Urothelium cell line (cell line): ENCODE measurements at places on chromosomes 3 and 15.

DNA sequence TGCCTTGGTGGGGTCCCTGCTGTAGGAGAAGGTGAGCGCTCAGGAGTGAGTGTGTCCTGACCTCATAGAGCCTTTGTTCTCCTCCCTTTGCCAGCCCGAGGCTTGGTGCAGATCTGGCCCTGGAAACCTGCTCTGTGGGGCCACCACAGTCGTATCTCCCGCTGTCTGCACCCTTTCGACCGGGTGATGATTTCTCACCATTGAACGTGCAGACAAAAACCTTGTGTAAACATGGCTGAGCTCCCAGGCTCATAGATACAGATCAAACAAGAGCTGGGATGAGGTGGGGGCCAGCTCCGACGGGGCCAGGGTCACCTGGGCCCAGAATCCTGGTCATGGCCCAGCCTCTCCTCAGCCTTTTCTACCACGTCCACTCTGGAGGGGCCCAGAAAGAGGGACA lies 34.6 kb upstream of the ESYT3 start:
- DNase-seq: no peak

DNA sequence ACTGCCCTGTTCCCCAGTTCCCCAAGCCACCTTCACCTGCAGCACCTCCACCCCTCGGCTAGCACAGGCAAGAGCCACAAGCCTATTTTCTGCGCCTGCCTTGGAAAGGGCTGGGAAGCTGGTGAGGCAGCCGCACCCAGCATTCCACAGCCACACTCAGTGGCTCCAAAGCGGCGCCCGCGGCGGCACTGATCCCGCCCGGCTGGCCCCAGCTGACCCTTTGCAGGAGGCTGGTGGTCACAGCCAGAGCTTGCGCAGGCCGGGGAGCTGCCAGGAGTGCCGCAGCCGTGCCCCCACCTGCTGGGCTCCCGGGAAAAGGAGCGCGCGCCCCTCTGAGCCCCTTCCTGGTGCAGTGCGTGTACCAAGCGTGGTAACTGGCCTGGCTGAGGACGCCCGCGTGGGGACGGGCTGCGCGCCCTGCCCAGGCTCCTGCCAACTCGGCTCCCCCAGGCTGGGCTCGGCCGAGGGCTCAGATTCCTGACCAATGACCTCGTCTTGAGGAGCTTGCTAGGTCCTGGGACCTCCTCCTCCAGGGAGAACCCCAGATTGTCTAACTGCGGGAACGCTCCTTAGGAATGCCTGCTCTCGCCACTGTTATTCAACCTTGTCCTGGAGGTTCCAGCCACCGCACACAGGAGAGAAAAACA lies 13.3 kb downstream of the GRAMD2A start:
- peak; percentile 81 for DNase-seq

GRCh38 chr3:72345980-72346379 lies 502.3 kb downstream of the SHQ1 start:
- no peak for DNase-seq

- no peak for DNase-seq
Observed at GRCh38 chr15:31341496-31342195, 15.0 kb downstream of the KLF13 start.

GRCh38 chr3:66153481-66154443 lies 67.0 kb upstream of the SLC25A26 start:
- DNase-seq: peak; percentile 45

- DNase-seq: peak; percentile 71
Observed at GRCh38 chr15:74835312-74835823, 7.6 kb downstream of the ULK3 start.

- DNase-seq: no peak
Observed at GRCh38 chr15:51114437-51115119, 19.9 kb upstream of the TNFAIP8L3 start.

DNA sequence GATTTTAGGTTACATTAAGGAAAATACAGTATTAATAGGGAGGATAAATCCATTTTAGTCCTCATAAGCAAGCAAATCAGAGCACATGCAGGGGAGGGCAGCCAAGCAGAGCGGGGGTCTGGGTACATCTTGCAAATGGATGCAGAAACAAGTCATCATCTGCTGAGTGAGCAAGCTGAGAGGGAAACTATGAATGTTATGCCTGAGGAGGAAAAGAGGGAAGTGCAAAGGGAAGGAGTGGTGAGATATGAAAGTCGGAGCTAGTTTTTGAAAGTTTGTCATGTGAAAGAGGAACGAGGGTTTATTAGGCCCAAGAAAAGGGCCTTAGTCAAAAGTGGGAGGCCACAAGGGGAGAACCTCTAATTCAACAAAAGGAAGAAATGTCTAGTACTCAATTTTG lies 15.4 kb downstream of the PTX3 start:
- DNase-seq: no peak

DNA sequence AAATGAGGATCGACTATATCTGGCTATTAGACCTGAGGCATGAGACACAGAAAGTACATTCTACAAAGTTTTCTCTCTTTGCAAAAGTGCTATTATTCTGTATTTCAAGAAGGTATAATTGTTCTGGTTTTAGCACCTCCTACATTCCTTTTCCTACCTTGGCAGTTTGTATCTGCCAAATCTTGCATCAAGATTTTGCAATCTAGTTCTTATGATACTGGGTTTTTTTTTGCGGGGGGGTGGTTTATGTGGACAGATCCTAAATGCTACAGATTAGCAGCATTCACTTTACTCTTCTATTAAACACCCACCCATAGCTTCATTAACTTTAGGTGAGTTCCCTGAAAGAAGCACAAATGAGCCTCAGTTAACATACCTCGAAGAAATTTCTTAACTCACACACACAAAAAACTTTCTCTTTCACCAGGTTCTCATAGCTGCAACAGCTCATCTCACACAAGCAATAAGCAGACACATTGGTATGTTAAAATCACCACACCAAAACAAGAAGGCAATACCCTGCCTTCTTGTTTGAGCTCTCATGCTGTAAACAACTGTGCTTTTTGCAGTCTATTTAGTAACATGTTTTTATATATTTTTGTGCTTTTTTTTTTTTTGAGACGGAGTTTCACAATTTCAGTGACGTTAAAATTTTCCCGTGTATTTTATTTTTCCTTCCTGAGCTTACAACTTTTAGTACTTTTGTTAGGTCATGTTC lies 73.0 kb upstream of the VGLL4 start:
- no peak for DNase-seq

- DNase-seq: no peak
Observed at GRCh38 chr15:98416222-98416855, 232.0 kb upstream of the IGF1R start.

- DNase-seq: peak; percentile 47
Observed at GRCh38 chr3:151468284-151468917, 7.5 kb upstream of the IGSF10 start.

GRCh38 chr3:141367038-141367730 lies 1.1 kb upstream of the ZBTB38 start:
- DNase-seq: peak; percentile 67

DNA sequence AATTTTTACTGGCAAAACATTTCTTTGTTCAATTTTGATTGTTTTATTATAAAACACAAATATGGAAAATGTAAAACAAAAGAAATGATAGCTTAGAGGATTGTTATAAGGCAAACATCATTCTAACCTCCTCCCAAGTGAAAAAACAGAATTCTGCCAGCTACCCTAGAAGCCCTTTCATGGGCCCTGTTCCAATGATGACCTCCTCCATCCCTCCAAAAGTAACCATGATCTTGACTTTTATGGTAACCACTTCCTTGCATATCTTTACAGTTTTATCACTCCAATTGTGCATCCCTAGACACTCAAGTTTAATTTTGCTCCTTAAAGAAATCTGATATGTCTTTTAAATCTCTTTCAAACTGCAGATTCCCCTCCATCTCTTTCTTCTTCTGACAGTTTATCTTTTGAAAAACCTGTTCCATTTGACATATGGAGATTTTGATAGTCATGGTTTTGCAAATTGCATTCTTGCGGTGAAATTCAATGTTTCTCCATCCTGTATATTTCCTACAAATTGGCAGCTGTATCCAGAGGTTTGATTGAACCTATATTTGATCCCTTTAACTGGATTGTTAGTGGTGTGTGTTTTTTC lies 27.0 kb upstream of the TNFAIP8L3 start:
- DNase-seq: no peak
